ENCODE measurements at places on chromosomes 2 and 18.
A peak's percentile ranks its signal among the peaks of the same experiment; 100 is the strongest.

- peak; percentile 47 for DNase-seq
These were observed 1.1 kb downstream of the CHN1 start for GRCh38 chr2:175003875-175004729.

GRCh38 chr2:1609040-1609439 is 135.3 kb downstream of the PXDN start:
- DNase-seq = no peak

GRCh38 chr2:45237850-45238542 is 228.7 kb upstream of the SIX2 start:
- DNase-seq = peak; percentile 76

- no peak for DNase-seq
These were observed 866.6 kb downstream of the CPS1 start for GRCh38 chr2:211423018-211423417.

- no peak for DNase-seq
These were observed 54.4 kb upstream of the IL1RL1 start for GRCh38 chr2:102256874-102257462.

DNA sequence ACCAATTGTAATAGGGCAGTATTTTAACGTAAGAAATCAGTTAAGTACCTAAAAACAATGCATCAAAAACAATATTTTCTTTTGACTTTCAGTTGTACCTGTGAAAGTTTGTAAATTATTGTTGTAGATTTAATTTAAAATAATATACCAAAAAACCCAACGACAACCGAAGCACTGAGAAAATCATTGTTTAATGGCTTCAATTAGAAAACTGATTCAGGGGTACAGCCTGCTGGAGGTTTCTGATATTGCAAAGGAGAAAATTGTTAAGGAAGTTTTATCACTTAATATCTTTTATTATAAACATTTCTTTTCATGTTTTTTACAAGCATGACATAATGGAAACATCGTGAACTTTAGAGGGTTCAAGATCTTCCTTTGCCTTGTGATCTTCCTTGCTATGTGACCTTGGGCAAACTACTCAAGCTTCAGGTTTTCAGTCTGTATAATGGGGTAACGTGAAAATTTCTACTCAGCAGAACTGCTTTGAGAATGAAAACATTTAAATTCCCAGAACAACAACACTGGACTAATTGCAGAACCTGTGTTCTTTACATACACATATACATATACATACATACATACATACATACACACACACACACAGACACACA is 76.3 kb upstream of the GLS start:
- DNase-seq = no peak

DNA sequence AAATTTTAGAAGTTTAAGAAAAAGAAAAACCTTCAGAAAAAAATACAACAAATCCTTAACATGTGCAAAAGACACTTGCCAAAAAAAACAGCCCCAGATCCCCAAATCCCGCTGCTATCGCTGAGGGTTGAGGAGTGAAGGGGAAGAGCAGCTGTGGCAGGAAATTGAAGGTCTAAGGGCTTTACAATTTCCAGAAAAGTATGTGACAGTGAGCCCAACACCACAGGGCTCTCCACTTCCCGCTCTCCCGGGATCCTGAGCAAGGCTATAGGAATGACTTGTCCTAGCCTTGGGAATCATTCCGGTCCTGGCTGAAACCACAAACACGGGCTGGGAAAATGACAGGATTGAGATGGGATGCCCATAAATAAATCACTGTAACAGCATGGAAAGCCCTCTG is 191.4 kb downstream of the TMEM163 start:
- DNase-seq = no peak

DNA sequence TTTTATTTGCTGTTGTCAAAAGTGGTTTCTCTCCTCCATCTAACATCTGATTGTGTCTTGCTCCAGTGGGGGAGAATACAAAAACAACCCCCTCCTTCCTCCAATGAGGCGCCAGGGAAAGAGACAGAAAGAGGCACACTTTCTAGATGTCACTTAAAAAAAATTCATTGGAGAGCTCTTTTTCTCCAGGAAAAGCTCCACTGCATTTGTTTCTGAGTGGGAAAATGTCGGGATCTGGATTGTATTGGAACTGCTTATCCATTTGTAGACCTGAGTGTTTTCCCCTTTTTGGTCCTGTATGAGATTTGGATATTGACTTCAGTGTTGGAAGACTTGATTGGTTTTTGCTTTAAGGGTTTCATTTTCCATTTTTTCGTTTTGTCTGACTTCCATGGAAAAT is 995 bp downstream of the MBD5 start:
- no peak for DNase-seq

DNA sequence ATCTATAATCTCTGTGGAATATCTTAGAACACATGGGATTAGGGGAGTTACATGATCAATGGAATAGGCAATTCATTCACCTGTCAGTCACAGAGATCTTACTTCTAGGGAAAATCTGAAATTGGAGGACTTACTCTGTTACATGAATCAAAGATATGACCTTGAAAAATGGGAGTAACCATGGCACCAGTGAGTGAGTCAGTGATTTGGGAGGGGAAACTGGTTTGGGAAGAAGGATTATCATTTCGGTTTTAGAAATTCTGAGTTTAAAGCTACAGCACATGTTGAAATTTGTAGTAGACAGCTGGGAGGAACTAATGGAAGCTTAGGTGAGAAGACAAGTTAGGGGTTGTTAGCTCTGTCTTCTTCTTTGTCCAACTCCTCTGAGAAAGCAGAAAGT is 153.7 kb downstream of the CAMKMT start:
- no peak for DNase-seq

- DNase-seq = no peak
These were observed 188.7 kb downstream of the FTCDNL1 start for GRCh38 chr2:199662255-199662654.

- DNase-seq = no peak
These were observed 79.1 kb downstream of the PLCL1 start for GRCh38 chr2:197883354-197884032.

DNA sequence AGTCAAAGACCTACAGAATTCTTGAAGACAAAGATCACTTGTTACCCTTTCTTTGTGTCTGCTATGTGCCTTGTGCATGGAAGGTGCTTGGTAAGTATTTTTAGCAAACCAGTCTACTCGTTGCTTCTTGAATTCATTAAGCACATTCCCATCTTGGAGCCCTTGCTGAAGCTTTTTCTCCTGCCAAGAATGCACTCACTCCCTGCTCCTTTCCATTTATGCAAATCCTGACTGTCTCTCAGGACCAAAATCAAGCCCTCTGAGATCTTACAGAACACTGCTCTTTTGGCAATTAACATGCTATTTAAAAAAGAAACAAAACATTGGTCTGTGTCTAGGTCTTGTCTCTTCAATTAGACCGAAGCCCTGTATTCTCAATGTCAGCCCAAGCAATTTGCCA is 75.8 kb downstream of the CLHC1 start:
- DNase-seq = no peak

DNA sequence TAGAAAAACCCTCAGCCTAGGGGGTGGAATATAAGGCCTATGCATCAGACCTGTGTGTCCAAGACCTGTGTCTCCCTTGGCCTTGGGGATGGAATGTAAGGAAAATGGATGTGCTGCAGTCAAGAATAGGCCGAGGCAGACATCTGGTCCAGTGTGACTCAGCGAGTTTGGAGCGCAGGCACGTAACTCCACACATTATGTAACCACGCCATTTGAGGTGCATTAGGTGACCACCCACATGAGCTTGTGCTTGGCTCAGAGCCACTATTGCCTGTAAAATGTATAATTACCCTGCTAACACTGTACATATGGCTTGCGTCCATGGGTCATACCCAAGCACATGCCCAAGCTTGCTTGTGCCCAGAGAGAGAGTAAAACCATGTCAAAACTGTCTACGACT is 580.9 kb upstream of the HNMT start:
- no peak for DNase-seq

DNA sequence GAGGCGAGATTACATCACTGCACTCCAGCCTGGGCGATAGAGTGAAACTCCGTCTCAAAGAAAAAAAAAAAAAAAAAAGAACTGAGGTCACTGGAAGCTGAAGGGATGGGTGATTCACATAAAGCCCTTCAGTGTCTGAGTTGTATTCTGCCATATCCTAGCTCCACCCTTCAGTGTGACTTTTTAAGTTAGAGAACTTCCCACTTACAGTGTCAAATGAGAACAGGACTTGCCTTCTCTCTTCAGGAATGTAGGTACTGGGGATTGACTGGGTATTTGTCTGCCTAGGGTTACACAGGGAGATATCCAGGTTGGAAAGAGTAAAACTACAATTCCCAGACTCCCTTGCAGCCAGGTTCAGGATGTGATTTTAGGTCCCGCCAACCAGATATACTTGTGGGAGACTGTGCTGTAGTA is 37.9 kb downstream of the EHD3 start:
- DNase-seq = peak; percentile 55

DNA sequence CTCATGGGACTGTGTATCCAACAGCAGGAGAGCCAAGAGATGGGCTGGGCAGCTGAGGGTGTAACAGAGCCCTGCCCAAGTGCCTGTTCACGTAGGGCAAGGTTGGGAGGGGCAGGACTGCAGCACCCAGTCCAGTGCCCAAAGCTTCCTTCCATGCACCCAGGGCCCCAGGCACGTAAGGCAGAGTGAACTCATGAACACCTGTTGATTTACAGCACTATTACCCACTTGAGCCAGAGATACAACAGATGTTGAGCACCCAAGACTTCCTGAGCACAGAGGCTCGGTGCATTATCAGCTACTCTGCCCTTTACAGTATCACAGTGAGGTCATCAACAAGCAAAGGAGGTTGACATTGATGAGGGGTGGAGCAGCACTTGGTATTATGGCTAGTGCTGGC is 50.2 kb upstream of the FHL2 start:
- no peak for DNase-seq

- peak; percentile 21 for DNase-seq
These were observed 327 bp downstream of the LTBP1 start for GRCh38 chr2:32947076-32947483.

DNA sequence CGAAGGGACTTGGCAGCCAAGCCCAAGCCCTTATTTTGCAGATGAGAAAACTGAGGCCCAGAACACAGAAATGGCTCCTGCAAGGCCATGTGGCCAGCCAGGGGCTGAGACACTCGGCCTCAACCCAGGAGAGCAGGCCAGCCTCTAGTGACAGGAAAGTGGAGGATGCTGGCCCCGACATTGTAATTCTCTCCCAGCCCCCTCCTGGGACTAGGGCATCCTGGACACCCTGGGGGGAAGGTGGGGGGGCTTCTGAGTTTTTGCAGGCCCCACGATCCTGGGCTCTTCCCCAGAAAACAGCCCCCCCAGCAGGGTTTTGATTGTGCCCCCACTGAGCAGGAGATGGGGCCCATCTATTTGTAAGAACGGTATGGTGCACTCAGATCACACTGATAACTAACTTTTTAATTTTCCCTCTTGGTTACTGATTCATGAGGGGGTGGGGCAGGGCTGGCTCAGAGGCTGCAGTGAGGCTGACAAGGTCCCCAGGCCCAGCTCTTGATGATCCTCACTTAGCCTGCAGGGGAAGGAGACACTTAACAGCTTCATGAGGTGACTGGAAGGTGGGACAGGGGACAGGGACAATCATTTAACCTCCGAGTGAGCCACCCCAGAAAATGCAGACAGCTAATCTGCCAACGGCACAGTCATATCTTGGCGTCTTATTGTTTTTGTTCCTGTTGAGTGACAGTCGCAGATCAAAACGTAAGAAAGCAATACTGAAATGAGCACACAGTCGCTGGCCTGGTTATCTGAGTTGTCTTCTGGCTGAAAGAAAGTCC is 18.9 kb downstream of the SMAD7 start:
- DNase-seq = peak; percentile 69

GRCh38 chr18:22176420-22177326 is 7.3 kb downstream of the GATA6 start:
- DNase-seq = no peak

GRCh38 chr2:236239276-236240065 is 24.7 kb downstream of the ASB18 start:
- no peak for DNase-seq

GRCh38 chr2:120847700-120848321 is 112.1 kb downstream of the GLI2 start:
- no peak for DNase-seq

- DNase-seq = no peak
These were observed 160.3 kb upstream of the TCF4 start for GRCh38 chr18:55748227-55748738.

DNA sequence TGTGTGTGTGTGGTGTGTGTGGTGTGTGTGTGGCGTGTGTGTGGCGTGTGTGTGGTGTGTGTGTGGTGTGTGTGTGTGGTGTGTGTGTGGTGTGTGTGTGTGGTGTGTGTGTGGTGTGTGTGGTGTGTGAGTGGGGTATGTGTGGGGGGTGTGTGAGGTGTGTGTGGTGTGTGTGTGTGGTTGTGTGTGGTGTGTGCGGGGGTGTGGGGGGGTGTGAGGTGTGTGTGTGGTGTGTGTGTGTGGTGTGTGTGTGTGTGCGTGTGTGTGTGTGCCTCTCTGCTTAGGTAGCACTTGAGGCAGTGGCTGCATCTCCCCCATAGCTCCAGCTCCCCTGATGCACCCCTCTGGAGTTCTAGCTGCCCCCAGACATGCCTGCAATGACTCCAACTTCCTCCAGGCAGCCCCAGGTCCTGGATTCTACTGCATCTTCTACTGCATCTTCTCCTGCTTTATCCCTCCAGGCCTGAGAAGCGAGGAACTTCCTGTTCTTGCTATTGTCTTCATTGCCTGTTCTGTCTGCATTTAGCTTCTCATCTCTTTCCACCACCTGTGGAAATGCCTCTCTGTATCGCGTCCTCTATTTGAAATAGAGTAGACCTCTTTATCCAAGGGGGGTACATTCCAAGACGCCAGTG is 22.2 kb upstream of the MLPH start:
- DNase-seq = no peak
